ENCODE measurements at places on chromosomes 1 and 21.
A peak's percentile ranks its signal among the peaks of the same experiment; 100 is the strongest.

GRCh38 chr1:44236490-44237272 is 23.4 kb downstream of the DMAP1 start:
- no peak for DNase-seq

- no peak for DNase-seq
These were observed 49.4 kb downstream of the HSD3B1 start for GRCh38 chr1:119556423-119556822.

DNA sequence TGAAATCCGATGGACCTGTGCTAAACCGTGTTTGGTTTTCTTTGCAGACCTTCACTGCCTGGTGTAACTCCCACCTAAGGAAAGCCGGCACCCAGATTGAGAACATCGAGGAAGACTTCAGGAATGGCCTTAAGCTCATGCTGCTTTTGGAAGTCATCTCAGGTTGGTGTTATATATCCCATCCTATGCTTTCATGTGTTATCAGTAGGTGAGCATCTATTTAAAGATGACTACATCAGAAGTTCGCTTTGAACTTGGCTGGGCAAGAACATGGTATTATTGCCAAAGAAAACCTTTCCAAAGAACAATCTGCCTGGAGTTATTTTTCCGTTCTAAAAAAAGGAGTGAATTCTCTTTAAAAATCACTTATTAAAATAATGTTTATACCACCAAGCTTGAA is 31.5 kb downstream of the ACTN2 start:
- no peak for DNase-seq

DNA sequence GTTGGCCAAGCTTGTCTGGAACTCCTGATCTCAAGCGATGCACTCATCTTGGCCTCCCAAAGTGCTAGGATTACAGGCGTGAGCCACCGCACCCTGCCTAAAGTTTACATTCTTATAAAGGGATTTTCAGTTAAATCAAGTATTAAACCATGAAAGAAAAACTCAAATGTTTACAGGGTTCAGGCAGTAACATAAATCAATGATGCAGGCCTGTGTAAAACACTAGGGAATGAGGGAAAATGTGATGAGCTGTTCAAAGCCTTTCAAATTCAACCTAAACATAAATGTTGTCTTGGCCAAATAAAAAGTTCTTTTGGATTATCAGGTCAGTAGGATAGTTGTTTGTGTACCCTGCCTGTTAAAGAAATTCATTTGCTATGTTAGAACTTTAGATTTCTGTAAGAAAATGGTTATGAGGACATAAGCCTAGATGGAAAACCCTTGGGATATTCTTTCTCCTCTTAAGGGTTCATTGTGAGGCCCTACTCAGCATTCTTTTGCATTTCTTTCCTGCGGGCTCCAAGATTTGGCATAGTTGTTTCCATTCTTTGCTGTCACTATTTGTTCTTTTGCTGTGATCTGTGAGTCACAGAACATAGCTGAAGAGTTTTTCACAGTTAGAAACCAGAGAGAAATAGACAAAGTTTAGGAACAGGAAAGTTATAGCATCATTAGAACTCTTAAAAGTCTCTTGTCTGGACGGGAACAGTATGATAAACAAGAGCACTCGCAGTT is 8.9 kb upstream of the ZRANB2 start:
- peak; percentile 77 for DNase-seq

DNA sequence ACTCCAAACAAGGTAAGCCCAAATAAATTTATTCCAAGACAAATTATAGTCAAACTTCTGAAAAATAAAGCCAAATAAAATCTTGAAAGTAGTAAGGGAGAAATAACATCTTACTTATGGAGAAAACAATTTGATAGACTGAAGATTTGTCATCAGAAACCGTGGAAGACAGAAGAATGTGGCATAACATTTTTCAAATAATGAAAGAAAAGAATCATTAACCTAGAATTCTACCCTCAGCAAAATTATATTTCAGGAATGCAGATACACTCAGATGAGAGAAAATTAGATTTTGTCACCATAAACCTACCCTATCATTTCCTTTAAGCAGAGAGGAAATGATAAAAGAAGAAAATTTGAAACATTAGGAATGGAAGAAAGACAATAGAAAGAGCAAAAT is 27.3 kb upstream of the PADI1 start:
- no peak for DNase-seq

DNA sequence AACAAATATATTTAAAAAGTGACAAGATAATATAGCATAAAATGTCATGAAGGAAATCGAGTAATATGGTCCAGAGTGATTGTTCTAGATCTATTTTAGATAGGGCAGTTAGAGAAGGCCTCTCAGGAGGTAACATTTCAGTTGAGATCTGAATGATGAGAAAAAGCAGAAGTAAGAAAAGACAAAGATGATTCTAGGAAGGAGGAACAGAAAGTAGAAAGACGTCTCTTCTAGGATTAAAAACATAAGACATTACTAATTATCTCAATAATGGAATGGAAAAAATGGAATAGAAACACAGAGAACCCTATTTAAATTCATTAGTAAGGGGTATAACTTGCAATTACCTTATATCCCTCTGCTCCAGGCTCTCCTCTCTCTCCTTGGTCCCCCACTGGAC is 130.0 kb upstream of the ZNHIT6 start:
- DNase-seq = no peak

DNA sequence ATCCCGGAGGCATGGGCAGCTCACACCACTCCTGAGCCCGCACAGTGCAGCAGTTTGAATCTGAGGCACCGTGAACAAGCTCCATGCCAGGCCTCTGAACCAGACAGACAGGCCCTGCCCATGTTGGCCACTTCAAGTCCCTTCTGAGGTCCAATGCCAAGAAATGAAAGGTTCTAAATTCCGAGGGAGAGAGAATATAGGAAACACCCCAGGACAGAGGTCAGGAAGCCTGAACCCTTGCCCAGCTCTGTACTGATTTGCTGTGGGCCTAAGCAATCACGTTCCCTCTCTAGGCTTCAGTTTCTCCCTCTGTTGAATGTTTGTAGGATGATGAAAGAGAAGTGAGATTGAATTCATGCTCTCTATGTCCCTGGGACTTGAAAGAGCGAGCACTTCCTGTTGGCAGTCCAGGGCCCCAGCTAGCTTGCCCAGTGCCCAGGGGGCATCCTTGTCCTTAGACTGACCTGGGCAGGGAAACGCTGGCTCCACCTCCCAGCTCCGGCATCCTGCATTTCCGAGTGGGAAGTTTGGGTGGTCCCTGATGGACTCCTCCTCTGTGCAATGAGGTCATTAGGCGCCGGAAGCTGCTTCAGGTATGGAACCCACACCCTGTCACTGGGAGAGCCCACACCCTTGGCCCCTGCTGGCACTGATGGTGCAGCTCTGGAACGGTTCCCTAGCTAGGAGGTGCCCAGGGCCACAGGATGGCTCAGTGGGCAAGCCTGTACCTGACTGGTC is 242.4 kb upstream of the TMEM51 start:
- DNase-seq = no peak

DNA sequence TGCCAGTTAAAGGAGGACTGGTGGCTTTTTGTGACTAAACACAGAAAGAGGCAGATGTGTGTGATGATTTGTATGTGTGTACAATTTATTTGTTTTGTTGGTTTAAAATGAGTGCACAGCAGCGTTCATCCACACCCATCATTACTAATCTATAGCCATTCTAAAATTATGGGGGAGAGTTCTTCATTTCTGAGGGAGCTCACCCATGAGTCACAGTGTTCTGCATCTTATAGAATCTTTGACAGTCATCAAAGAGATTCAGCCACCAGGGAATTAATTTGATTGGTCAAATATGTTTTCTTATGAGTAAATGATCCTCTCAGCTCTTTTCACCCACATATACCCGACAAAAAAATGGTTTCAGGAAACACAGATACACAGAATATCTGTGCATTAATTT is 147.9 kb downstream of the GREM2 start:
- peak; percentile 74 for DNase-seq

- DNase-seq = no peak
These were observed 25.2 kb upstream of the VTCN1 start for GRCh38 chr1:117235863-117236465.
